ENCODE measurements at places on chromosomes 4 and X.

DNA sequence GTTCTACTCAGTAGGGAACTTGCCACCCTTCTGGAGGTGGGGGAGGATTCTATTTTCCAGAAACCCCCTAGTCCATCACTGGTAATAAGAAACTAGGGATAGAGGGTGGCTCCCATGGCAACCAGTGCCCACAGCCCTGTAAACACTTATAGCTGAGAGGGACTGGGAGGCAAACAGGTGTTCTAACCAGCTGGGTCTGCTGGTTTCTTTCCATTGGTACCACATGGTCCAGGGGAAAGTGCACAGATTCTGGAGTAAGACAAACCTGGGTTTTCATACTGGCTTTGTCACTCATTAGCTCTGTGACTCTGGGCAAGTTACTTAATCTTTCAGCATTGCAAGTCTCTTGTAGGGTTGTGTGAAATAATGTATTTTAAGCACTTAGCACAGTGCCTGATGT lies 26.9 kb downstream of the IGSF1 start:
- DNase-seq, result no peak

DNA sequence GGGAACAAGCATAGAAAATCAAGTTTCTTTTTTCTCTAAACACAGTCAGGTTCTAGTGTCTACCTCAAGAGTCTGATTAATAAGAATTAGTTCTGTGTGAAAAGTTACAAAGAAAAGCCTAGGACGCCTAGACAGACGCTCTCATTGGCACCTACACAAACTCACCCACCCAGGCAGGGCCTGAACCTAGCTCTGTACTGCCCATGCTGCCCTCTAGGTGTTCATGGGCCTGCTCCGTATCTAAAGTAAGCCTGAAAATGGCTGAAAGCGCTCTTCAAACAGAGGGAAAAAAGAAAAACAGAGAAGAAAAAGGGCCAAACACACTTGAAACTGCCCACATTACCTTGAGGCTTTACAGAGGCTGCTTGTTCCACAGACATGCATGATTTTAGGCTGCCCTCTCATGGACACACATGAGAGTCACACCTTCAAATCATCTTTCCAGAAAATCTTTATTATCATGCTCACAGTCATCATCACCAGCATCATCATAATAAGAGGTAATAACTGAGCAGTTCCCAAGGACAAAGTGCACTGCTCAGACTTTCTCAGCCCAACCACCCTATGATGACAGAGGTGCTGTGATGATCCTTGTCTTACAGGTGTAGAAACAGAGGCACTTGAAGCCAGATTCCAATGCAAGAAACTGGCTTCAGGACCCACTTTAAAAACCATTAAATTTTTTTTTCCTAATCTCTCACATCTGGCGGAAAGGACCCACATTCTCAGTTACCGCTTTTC lies 49.6 kb downstream of the MAP7D2 start:
- peak; percentile 73 for DNase-seq

DNA sequence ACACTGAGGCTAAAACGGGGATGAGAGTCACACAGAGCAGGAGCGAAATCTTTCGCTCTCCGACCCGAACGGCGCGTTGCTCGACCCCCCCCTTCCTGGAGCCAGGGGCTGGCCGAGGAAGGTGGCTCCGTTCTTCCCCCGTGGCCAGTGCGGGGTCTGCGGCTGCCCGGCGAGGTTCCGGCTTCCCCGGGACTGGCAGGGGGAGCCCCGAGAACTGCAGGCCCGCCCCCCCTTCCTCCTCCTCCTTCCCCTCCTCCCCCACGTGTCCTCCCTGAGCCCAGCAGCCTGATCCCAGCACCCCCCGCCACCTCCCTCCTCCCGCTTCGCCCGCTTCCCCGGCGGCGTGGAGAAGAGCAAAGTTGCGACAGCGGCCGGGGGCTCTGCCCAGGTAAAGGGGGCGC lies 2.4 kb upstream of the BCORL1 start:
- DNase-seq, result no peak

- no peak for DNase-seq
Measured at GRCh38 chr4:73619346-73619745, 890 bp downstream of the RASSF6 start.

DNA sequence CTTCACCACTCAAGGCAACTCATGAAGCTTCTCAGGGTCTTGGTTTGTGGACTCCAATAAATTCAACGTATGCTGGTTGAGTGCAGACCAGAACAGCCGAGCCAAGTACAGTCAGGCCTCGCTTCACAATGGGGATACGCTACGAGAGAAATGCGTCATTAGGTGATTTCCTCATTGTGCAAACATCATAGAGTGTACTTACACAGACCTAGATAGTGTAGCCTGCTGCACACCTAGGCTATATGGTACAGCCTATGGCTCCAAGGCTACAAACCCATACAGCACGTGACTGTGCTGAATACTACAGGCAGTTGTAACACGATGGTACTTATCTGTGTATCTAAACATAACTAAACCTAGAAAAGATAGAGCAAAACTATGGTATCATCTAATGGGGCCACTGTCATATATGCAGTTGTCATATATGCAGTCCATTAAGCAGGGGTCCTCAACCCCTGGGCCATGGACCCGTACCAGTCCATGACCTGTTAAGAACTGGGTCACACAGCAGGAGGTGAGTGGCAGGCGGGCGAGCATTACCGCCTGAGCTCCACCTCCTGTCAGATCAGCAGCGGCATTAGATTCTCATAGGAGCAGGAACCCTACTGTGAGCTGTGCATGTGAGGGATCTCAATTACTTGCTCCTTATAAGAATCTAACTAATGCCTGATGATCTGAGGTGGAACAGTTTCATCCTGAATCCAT lies 31.5 kb downstream of the RTL5 start:
- peak; percentile 6 for DNase-seq

GRCh38 chr4:4856071-4857000 lies 3.1 kb upstream of the MSX1 start:
- peak; percentile 34 for DNase-seq

DNA sequence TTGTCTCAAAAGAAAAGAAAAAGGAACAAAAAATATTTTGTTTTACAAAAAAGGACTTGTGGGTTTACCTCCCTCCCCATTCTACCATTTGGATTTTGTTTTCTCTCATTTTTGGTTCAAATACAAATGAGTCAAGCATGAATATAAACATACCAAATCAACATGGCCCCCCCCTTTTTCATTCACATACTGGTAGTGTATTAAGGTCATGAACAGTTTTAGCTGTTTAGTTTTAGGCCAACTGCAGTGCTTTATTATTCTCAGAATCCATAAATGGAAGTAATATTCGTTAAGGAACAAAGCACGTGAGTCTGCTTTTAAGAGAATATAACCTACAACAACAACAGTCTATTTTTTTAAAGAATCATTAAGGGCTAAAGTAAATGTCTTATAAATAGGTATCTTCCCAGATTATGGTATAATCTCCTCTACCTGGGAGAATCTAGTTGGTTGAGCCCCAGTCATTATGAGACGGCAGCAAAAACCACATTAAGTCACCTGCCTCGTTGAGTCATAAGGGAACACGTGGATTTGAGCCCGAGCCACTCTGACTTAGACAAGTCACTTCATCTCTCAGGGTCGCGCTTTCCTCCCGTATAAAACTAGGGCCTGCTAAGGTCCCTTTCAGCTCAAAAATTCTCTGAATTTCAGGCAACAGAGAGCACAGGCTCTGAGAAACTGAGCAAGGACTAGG lies 26.7 kb downstream of the BCLAF3 start:
- DNase-seq, result peak; percentile 62

DNA sequence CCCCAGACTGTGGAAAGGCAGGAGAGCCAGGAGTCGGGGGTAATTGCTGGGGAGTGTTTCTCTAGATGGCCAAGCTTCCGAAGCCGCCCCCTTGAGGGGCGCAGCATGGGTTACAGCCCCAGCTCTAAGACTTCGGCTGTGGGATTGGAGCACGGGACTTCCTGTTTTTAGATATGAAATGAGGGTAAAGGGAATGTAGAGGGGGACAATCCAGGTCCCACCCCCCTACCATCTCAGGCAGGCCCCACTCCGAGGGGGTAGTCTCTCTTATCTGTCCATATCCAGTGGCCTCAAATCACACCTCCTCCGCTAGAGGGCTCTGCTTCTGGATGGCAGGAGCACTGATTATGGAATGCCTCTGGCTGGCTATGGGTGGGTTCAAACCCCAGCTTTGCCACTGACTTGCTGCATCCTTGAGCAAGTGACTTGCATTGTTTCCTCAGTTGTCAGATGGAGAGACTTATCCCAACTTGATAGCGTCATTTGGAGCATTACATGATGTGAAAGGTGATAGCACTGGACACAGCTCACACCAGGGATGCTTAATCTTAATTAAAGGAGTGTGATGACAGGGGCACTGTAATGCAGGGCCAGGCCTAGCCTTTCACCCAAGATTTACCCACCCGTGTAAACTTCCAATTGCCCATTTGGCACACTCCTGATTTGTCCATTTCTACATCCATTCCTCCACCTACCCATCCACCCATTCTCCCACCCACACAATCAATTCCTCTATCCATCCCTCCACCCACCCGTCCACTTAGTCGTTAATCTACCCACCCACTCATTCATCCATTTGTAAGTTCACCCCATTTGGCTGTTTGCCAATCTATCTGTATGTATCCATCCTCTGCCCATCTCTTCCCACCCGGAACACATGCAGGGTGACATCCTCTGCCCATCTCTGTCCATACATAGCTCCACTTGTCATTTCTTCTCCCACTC lies 848 bp upstream of the KCND1 start:
- DNase-seq, result peak; percentile 55

- no peak for DNase-seq
Measured at GRCh38 chr4:54016504-54016903, 47.9 kb downstream of the CHIC2 start.

DNA sequence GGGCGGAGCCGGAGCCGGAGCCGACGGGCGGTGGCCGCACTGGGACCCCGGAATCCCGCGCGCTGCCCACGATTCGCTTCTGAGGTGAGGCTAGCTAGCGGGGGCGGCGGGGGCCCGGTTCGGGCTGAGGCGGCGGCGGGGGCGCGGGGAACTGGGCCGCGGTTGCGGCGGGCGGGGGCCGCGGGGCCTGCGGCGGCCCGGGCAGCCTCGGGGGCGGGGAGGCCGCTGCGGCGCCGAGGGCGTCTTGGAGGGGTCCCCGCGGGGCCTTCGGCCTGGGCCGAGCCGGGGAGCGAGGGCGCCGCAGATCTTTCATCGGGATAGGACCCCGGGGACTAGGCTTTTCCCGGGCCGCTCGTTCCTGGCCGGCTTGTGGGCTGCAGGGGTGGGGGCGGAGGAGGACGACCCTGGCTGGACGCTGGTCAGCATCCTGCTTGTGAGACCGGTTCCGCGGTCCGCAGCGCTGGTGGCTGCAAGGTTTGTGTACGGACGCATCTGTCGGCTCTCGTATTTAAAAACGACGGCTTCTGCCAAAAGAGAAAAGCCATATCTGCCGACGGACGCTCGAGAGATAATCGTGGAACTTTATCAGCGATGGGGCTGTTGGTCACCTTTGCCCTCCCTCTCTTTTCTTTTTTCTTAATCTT lies 419 bp downstream of the ADD1 start:
- DNase-seq, result peak; percentile 6

DNA sequence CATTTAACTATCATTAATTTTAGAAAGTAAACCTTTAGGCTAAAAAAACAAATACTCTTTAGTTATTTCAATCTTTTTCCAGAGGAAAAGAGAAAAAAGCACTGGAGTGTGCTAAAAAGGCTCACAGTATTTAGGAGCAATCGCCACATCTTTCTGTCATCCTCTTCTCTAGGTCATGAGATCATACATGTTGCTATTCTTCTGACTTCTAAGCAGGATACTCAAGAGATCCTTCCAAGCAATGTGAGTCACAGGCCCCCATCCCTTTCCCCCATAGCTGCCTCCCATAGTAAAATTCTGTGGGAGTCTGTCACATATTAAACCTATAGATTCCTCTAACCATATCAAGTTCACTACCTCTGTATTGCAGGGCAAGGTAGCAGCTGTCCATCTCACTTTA lies 7.7 kb downstream of the EDNRA start:
- no peak for DNase-seq

DNA sequence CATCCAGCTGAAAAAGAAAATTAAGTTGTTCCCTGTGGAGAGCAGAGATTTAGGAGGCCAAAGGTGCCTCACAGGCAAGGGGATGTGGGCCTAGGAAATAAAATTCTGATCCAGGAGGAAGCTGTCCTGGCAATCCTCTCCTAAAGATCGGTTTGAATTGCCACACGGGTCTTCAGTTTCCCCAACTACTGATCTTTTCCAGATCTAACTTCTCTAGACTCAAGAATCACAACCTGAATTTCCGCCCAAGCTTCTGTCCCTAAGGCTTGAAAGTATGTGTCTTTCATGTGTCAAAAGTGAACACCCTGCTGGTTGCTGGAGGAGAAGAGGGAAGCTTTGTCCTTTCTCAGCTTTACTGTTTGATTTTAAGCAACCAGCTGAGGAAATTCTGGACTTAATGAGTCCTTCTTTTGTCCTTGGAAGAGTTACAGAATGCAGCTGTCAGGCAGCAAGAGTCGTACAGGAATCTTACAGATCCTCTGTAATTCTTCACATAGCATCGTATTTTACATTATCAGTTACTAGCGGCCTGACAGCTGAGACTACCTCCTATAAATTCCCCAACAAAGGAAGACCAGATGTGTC lies 93.8 kb downstream of the INPP4B start:
- no peak for DNase-seq

DNA sequence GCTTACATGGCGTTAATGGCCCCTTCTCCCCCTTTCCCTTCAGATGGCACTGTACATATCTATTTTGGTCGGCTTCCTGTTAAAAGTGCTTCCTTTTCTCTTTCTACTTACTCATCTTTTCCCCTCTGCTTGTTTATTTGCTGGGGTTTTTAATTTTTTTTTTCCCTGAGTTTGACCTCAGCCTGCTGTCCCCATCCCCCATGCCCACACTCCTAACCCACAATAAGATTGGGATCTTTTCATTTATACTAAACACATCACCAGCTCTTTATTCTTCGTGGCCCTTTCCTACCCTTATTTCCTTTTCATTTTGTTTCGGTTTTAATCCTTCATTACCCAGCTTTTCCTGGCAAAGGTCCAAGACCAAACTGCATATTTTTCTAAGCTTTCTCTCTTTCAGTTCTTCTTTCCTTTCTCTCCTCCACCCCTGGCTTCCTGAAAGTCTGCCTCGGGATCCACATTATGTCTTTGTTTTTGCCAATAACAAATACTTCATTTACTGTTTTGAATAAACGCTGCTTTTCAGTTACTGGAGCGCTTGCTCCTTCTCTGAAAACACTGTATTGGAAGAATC lies 152.0 kb upstream of the USP9X start:
- peak; percentile 21 for DNase-seq

DNA sequence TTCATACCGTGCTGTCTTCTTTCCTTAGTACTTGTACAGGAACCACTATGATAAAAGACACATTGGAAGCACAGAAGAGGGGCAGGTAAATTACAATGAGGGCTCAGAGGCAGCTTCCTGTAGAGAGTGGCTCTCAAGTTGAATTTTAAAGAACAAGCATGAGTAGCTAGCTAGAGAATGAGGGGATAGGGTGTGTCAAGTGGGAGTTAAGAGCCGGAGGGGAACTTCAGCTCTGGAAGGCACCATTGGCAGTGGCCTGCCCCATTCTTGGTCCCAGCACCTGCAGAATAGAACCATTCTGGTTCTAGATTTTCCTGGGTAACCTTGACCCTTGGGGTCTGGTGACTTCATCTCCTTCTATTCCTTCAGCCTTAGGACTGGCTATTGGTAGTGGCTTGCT lies 34.0 kb upstream of the JADE1 start:
- no peak for DNase-seq
